Inflammatory macrophage (primary cell): ENCODE measurements at places on chromosomes 12 and 14.

- DNase-seq = no peak
Measured at GRCh38 chr12:105974738-105975137, 164.0 kb downstream of the NUAK1 start.

DNA sequence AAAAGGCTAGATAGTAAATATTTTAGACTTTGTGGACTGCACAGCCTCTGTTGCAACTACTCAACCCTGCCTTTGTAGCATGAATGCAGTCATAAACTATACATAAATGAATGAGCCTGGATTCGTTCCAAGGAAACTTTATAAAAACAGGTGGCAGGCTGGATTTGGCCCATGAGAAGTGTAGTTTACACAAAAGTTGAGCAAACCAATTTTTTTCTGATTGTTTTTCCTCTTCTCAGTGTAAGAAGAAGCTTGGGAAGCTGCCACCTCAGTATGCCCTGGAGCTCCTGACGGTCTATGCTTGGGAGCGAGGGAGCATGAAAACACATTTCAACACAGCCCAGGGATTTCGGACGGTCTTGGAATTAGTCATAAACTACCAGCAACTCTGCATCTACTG lies 9.5 kb downstream of the OAS1 start:
- DNase-seq = no peak

- DNase-seq = no peak
Measured at GRCh38 chr12:106044773-106045172, 94.0 kb downstream of the NUAK1 start.

DNA sequence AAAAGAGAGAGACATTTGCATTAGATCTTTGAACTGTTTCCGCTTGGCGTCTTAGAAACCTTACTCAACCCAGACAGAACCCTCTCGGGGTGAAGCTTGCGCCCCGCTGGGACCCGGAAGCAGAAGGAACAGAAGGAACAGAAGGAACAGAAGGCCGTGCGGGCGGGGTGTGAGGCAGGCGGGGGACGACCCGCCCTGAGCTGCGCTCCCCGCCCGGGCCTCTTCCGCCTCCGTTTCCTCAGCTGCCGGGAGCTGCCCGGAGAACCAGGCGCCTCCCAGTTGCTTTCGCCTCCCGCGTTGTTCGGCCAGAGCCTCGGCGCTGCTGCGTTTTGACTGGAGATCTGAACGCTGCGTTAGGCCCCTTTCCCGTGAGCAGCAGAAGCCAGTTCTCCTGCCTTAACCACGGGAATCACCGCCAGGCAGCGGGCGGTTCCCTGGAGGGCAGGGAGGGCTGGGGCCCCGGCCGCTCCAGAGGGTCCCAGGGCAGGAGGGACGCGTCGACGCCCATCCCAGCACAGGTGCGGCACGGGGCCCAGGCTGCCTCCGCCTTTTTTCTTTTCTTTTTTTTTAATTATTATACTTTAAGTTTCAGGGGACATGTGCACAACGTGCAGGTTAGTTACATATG lies 19.3 kb upstream of the MMP17 start:
- peak; percentile 68 for DNase-seq

- DNase-seq = no peak
Measured at GRCh38 chr14:101478796-101479410, 82.4 kb upstream of the DIO3 start.

DNA sequence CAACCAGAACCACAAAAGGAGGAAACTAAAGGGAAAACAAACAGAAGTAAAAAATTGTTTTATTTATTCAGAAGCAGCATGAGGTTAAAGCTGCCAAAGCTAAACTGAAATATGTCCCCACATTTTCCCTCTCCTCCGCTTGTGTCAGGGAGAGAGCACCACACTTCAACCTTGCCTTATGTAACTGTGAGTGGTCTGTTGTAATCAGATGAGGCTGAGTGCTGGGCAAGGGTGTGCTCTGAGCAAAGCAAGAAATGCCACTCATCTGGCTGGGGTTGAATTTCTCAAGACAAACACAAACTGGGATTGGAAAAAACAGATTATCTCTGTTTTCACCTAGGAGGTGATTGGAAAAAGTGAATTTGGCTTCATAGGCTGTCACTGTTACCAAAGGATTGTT lies 12.2 kb downstream of the CAPZA3 start:
- no peak for DNase-seq

DNA sequence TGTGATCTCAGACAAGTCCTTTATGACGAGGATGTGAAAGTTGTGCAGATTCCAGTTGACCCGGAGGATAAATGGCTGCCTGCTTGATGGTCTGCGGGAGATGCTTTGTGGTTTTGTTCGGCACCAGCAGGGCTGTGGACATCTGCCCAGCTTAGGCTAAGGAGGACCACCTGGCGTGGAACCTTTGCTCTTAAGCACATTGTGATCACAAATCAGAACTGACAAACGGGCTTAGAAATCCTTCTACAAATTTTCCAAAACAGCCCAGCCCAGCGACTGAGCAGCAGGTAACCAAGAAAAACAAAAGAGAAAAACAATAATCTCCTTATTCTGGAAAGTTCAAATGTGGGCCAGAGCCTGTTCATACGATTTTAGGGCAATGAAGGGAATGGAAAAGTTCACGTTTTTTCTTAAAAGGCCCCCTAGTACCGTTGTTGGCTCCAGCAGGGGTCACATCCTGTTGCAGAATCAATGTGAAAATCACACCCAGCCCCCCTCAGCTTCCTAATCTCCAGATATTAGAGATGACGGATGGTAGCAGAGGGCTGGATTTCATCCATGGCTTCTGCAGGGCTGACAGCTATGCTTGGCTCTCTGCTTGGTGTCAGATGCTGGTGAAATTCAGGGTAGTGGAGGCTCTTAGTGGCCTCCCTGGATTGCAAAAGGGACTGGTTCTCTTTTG lies 81.1 kb upstream of the RFLNA start:
- DNase-seq = no peak

GRCh38 chr12:124345795-124346194 lies 50.9 kb downstream of the RFLNA start:
- DNase-seq = no peak

- DNase-seq = no peak
Measured at GRCh38 chr12:82473111-82473754, 114.9 kb downstream of the METTL25 start.

- DNase-seq = no peak
Measured at GRCh38 chr14:99032759-99033158, 239.2 kb downstream of the BCL11B start.

DNA sequence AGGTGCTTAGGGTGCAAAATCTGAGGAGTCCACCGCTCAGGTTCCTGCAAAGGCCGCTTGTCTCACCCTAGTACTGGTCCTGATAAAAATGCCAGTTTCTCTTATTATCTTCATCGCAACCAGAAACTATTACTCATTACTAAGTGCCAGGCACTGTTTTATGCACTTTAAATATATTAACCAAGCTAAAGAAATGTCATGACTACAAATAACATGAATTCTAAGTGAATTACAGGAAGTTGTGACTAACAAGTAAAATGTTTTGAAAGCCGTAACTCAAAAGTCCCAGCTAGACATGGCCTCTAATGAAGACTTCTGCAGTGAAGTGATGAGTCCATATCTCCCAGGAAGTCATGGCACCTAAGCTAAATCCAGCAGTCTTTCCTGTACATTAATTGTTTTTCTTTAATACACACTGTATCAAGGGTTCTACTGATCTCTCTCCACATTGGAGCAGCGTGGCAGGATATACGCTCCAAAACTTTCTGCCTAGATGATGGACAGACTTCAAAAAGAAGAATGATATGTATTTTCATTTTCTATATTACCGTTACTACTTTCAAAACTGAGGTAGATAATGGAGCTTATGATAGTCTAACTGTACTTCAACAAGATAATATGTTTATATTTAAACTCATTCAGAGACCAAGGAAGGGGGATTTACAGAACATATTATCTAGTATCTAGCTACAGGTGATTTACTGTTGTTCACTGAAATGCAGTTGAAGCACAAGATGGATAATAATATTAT lies 117.3 kb upstream of the ARID2 start:
- DNase-seq = no peak

- no peak for DNase-seq
Measured at GRCh38 chr14:64112867-64113678, 181.1 kb downstream of the ESR2 start.

GRCh38 chr14:32142341-32142740 lies 59.5 kb upstream of the RNU6-7 start:
- no peak for DNase-seq

- DNase-seq = no peak
Measured at GRCh38 chr14:74437496-74438053, 11.6 kb upstream of the SYNDIG1L start.

DNA sequence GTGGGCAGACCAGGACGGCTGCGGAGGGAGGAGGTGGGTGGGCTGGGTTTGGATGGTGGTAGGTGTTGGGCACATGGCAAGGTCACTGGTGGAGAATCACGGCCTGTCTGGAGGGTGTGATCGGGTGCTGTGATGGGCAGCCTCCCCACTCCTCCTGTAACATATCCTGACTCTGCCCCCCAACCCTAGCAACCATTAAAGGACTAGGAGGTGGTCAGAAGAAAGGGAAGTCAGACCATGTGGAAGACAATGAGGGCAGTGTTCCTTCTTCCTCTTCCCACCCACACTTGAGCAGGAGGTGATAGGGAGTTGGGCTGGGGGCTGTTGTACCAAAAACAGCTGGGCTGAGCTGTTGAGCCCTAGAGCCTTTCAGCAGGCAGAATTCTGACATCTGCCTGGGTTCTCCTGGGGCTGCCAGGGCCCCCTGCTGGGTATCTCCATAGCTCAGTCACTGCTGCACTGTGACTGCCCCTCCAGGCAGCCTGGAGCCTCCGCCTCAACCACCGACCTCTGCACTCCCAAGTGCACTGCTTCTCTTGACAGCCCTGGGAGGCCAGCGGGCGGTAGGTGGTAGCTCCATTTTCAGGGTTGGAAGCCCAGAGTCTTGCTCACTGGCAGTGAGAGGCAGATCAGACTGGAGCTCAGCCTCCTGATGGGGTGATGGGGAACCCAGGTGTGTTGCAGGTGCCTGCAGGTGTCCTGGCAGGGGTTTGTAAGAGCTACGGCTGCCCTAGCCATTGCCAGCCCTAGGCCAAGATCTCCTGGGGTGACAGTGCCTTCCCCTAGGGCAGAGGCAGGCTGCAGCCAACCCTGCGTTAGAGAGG lies 15.4 kb downstream of the VASH1 start:
- DNase-seq = peak; percentile 55

GRCh38 chr12:1504895-1505311 lies 89.5 kb downstream of the FBXL14 start:
- no peak for DNase-seq

GRCh38 chr12:53483979-53484377 lies 15.3 kb downstream of the MAP3K12 start:
- no peak for DNase-seq
